ENCODE measurements at places on chromosomes 2 and 18.

- no peak for DNase-seq
Measured at GRCh38 chr2:20823917-20824316, 1.0 kb upstream of the LDAH start.

GRCh38 chr2:104862058-104862941 is 8.4 kb downstream of the POU3F3 start:
- DNase-seq: no peak

- no peak for DNase-seq
Measured at GRCh38 chr2:21727101-21727500, 603.3 kb downstream of the TDRD15 start.

- no peak for DNase-seq
Measured at GRCh38 chr18:39711701-39712100, 2146.1 kb upstream of the CELF4 start.

DNA sequence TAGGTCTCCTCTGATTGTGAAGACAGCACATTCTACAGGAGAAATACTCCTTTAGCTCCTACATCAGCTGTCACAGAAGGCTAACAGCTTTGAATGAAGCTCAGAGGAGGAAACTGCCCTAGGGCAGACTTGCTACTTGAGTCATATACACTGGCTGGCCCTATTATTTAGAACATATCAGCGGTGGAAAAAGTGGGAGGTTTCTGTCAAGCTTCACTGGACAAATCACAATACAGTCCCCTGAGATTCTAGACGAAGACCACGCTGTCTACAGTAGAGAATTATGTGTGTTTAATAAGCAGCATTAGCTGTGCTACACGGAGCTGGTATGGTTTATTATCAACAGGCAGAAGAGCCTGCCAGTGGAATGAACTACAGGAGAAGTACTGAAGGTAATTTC is 230.9 kb upstream of the FSIP2 start:
- DNase-seq: no peak

GRCh38 chr2:2830576-2830975 is 499.5 kb upstream of the MYT1L start:
- no peak for DNase-seq

DNA sequence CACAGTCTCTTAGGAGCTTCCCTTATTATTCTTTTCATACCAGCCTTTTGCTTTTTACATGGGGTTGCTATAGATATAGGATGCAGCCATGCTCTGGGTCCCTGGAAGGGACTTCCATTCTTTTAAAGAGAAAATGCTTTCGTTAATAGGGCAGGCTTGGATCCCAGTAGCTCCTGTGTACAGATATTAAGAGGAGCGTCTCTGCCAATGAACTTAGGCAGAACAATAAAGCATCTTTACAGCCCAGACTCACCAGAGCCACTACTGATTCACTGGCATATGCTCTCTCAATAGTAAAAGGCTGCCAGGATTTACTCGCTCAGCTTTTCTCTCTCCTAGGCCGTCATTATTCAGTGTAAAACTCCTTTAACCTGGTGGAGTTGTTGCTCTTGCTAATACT is 1385.4 kb upstream of the PIK3C3 start:
- DNase-seq: no peak

DNA sequence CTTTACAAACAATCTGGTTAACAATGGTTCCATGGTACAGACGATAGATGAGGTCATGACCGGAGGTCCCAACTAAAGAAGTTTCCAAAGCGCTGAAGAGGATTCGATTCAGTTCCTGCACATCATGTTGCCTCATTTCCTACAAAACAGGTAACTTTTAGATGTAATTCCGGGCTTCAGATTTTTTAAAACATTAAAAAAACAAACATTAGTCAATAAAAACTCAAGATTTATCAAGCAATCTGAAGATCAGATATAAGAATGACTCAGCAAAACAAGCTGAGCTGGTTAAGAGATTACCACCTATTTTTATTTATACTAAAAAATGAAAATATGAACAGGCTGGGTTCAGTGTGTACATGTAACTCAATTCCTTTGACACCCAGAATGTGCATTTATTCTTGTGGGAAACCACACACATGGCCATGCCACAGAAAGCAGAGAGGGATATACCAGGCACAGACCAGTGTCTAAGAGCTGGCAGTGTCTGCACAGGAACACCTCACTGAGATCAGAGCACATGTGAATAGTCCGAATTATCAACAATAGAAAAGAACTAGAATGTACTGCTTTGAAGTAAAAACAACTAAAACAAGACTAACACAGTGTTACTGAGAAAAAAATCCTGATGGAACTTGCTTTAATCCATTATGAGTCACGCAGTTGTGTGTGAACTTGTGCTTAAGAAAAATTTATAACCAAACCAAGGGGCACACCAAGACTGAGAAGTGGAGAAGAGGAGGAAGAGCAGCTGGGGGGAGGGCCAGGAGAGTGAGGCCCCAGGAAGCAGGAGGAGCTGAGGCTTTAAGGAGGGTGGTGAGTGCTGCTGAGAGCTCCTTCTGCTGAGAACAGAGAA is 9.5 kb downstream of the USP40 start:
- DNase-seq: no peak

DNA sequence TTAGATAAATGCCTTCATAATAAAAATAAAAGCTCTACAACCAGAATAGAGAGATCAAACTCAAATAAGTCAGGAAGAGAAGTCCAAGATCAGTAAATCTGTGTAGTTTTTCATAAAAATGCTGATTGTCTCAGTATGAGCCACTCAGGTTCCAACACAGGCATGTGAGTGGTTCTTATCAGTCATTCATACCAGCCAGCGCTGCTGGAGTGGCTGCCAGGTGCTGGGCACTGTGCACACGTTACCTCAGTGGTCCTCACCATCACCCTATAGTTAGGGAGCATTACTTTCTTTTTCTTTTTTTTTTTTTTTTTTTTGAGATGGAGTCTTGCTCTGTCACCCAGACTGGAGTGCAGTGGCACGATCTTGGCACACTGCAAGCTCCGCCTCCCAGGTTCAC is 23.8 kb downstream of the CNDP1 start:
- DNase-seq: no peak

GRCh38 chr18:24799176-24799575 is 338.7 kb downstream of the HRH4 start:
- no peak for DNase-seq

DNA sequence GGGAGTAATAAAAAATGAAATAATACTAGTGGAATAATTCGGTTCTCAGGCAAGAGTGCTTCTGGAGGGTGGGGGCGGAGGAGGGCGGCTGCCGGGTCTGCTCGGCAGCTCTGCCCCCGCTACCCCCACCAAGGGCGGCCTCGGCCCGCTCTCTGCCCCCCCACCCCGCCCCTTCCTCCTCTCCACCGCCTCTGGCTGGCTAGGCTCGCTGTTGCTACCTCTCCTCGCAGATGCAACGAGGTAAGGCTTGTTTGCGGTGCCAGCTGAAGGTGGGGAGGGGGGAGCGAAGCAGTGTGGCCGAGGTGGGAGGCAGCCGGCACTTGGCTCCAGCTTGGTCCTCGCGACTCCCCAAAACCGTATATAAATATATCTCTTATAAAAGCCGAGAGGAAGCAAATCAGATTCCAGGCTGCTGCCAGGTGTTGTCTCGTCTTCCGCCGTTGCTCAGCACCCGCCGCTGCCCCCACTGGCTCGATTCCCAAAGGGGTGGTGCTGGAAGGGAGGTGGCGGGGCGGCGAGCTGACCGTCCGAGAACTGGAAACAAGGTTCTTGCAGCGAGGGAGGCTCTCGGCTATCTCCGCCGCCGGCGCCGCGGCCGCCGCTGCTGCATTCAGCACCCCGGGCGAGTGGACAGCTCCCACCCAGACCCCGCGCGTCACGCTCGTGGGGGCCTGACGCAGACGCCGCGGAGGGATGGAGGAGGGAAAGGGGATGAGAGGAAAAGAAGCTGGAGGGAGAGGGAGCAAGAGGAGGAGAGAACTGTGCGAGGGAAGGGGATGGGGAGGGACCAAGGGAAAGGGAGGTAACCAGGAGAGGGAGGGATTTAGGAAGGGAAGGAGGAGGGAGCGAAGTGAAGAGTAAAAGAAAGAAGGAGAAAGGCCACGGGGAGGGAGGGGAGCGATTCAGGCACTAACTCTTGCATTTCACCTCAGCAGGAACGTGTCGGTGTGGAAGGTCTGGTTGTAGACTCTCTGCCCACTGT is at the start of gene MARCHF4:
TSS of gene MARCHF4 (minus strand) at position 763 of the 982 bp plus-strand sequence. CDS start 2,223 bp downstream, outside the sequence.
- DNase-seq: peak; percentile 50

DNA sequence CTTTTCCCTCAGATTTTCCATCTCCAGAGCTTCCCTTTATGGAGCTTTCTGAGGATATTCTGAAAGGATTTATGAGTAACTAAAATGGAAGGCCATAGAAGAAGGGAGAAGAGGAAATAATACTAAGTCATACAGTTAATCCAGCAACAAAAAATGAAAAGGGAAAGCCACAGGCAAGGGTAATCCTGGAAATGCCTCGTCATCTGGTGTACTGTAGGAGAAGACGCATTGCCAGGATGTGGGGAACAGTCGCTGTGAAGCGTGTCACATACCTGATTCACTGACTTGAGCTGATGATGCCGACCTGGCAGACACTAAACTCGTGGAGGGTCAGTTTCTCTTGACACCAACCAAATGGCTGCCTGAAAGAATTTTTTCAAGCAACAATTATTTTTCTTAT is 34.7 kb upstream of the ALPP start:
- DNase-seq: no peak

DNA sequence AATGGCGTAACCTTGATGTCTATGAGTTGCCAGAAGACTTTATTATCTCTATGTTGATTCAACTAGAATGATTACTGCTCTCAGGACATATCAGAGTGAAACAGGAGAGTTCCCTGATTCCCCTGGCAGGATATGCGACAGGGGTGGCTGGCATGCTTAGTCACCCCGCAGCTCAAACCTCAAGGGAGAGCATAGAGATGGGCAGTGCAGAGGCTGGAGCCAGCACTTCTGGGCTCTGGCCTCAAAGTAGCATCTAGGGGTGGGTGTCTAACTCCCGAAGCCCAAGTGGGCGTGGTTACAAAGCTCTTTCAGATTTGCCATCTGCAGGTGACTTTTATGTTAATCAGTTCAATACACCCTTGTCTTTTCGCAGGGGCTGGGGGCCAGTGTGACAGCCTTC is 391.6 kb downstream of the ADCYAP1 start:
- DNase-seq: no peak
